Epithelial cell of proximal tubule (primary cell): ENCODE measurements at places on chromosomes 5 and 9. TPM values are rescaled to one million over a fixed set of nuclear protein-coding genes. Genes with fewer than 3 reads are reported as not detected.

ACER2 gene
- total RNA-seq = 1.3 and 4.1 TPM in 2 replicates

GRCh38 chr5:149969181-149969930 is 8.8 kb downstream of the SLC26A2 start:
- no peak for DNase-seq

CAMK2A gene
- not detected in 2 replicates for total RNA-seq

DNA sequence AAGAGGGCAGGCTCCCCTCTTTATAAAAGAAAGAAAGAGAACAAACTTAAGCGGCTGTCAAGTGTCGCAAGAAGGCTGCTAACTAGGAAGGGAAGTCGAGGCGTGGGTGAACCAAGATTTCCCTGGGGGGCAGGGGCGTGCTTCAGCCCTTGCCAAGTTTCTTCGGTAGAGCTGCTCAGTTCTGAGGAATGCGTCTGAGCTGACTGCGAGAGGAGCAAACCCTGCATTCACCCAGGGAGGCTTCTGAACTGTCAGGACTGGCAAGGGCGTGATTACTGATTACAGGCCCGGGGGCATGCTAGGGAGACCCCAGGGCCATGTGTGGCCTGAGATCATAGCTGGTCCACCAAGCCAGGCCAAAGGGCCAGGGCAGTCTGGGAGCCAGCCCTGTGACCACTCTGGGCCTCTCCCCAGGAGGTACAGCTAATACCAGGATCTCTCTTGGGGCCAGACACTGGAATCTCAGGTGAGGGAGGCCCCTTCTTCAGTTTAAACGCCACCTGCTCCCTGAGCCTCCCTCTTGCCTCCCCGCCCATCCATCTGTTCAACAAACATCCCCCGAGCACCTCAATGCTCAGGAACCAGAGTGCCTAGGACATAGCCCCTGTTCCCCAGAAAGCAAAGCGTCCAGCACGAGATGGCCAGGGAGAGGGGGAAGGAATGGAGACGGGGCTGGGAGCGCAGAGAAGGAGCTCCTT is 30.9 kb downstream of the SARDH start:
- DNase-seq = no peak

BASP1 gene
- 106 and 135 TPM in 2 replicates for total RNA-seq

- DNase-seq = no peak
These were observed 2.0 kb downstream of the NIPBL start for GRCh38 chr5:36878392-36879082.

DNA sequence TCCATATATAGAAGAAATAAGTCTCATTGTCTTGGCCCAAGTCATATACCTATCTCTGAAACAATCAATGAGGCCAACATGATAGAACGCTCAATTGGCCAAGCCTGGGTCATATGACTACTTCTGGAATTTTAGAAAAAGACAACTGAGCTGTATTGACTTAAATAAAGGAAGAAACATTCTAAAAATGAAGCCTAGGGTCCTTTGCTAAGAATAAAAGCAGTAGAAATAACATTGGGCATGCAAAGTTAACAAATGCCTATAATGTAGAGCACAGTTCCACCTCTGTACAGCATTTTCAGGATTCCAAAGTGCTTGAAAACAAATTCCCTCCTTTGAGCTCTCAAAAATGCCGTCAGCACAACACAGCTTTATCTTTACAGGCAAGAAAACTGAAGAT is 391.8 kb downstream of the PRELID2 start:
- DNase-seq = no peak

APBA1 gene
- 0.29 and 0.36 TPM in 2 replicates for total RNA-seq

DNA sequence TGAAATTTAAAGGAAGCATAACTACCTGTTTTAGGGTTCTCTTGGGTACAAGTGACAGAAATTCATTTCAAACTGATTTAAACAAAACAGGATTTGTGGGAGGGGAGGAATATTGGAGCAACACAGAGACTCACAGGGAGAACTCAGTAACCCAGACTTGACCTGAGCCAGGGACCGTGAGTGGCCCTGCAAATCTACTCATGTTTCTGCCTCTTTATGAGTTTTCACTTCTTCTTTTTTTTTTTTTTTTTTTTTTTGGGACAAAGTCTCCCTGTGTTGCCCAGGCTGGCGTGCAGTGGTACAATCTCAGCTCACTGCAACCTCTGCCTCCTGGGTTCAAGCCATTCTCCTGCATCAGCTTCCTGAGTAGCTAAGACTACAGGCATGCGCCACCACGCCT is 405.6 kb upstream of the ZNF608 start:
- DNase-seq = no peak

GRCh38 chr9:128642675-128643245 is 13.9 kb downstream of the DYNC2I2 start:
- DNase-seq = no peak

GRCh38 chr5:153831973-153832372 is 206.7 kb downstream of the FAM114A2 start:
- no peak for DNase-seq

DNA sequence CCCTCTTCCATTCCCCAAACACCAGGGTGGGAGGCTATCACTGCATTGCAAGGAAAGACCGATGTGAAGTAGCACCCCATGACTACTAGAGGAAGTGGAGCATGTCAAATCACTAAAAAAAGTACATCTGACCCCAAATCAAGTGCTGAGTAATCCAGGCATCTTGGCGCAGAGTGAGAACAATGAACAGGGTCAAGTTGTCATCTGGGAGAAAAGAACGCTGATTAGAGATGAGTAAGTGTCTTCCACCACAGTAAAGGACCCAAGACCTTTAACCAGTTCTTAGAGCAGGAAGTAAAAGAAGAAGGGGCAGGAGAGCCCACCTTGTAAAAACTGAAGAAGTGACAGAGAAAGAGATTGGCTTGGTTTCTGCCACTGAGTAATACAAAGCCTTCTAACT is 75.0 kb upstream of the RAD23B start:
- DNase-seq = no peak

DNA sequence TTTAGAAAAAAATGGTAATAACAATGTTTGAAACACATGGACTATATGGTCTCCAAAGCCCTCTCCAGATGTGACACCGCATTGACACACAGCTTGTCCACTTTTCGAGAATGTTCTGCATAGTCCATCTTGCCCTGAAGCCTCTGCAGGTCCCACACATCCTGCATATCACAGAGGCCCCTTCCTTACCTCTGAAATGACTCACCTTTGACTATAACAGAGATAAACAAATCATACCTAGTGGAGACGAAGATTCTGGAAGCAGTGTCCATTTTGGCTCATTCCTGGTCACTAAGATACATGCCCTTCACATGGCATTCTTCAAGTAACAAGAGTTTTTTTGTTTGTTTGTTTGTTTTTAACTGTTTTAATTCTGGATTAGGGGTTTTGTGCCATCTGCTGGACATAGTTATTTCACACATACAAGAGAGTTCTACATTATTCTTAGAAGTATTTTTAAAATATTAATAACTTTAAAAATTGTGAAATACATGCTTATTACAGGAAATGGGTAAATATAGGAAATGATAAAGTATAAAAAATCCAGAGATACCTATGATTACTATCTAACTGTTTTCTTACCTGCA is 5.1 kb downstream of the ARL14EPL start:
- DNase-seq = no peak

DNA sequence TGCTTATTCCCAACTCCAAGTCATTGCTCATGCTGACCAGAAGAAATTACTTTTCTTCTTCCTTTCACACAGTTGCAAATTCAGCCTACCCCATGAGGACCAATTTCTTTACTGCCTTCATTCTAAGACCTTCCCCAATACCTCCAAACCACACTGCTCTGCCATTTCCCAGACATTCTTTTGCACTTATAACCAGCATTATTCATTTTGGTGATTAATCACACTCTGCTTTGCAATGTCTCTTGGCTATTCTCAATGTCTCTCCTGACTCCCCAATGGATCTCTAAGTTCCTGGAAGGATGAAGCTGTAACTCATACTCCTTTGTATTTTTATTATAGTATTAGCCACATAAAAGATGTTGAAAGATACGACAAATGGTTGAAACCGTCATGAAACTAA is 105.7 kb upstream of the RANBP3L start:
- DNase-seq = no peak

- DNase-seq = no peak
These were observed 109.0 kb upstream of the SMC2 start for GRCh38 chr9:103985077-103985476.

TEK gene
- not detected in 2 replicates for total RNA-seq

PAEP gene
- not detected in 2 replicates for total RNA-seq

DNA sequence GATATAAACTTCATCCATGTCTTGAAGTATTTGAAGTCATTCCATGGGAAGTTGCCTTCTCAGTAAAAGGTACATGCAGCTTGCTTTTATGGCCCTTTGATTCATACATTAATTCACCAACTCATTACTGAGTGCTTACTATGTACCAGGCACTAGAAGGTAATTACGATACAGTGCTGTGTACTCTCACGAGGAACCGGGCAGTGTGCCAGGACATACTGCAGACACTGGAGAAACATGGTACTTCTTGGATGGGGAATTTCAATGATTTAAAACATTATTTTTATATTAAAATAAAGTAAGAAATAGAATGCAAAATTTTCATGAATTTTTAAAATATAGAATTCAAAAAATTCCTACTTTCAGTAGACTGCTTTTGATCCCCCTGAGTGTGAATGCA is 71.4 kb upstream of the WDR41 start:
- DNase-seq = no peak

GRCh38 chr9:126207256-126207655 is 119.4 kb upstream of the MVB12B start:
- no peak for DNase-seq

DNA sequence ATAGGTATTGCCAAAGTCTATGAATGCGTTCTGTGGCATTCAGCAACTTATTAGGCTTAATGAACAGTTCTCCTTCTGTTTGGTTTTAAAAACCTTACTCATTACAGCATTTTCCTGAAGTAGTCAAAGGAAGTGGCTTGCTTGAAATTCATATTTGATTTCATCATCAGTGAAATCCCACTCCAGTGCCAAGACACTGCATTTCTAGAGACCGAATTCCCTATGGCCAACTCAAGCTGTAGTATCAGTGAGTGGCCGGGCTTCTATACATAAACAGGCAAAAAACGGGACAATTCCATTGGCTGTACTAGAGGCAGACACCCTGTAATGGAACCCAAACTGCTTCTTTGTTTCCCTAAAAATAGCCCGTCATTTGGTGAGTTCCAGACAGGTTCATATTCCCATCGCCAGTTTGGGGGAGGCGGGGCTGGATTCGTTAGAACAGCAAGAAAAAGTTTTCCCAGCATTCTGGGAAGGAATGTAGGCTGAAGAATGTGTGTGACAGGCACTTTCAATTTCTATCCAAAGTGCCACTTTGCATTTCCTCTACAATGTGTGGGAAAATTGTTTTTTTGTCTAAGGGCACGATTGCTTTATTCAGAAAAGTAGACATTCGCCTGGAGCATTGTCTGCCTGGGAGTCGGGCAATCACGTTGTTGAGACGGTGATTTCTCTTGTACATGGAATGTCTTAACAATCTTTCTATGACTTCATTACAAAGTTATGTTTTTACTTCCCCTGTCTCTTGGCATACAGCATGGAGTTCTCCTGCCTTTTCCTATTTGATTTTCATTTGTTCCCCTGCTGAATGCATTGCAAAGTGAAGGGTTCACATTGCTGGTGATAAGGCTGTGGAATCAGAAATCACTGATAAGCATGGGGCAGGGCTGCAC is 141.8 kb upstream of the MAST4 start:
- no peak for DNase-seq

DNA sequence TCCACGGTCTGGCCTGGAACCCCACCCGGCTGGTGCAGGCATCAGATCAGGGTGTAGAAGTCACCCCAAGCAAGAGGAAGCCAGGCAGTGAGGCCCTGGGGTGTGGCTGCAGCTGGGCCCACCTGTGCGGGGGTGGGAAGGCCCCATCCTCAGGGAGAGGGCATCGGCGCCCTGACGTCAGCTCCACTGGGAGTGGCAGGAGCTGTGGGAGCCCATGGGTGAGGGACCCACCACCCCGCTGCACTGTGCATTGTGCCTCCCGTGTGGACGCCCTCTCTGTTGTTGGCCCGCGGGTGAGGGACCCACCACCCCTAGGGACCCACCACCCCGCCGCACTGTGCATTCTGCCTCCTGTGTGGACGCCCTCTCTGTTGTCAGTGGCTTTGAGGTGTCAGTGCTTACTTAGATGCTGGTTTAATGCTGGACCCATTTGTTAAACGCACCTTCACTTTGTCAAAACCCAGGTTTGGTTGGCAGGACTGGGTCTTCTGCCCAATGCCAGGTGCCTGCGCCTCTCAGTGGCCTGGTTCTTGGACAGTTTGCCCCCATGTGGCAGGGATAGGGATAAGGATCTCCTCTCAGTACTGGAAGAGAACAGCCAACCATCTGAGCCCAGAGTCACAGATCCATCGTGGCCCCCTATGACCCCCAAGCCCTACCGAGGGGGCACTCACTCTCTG is 6.9 kb upstream of the EXOC3 start:
- no peak for DNase-seq

- DNase-seq = no peak
These were observed 27.9 kb upstream of the GALNT10 start for GRCh38 chr5:154162539-154163151.

CDO1 gene
- 1.7 and 2.1 TPM in 2 replicates for total RNA-seq

GRCh38 chr9:35826071-35826701 is 2.3 kb downstream of the FAM221B start:
- DNase-seq = peak; percentile 27

LPAR1 gene
- 8.5 and 13.0 TPM in 2 replicates for total RNA-seq

GRCh38 chr5:181203093-181203711 is 1.8 kb downstream of the TRIM7 start:
- DNase-seq = no peak

DNA sequence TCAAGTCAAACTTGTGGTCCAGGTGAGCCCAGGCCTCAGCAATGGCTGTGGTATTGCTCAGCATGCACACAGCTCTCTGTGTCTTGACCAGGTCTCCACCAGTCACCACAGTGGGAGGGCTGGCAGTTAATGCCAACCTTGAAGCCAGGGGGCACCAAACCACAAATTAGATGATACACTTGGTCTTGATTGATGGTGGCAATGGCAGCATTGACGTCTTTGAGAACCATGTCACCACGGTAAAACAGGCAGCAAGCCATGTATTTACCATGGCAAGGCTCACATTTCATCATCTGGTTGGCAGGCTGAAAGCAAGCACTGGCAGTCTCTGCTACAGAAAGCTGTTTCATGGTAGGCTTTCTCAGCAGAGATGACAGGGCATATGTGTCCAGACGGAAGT is 40.0 kb downstream of the NIM1K start:
- no peak for DNase-seq

SCGB3A2 gene
- total RNA-seq = not detected in 2 replicates

PRELID2 gene
- total RNA-seq = 12.7 and 20.9 TPM in 2 replicates
